Spinal cord (tissue), 10 donors: ENCODE measurements at places on chromosomes 2 and 18. TPM values are rescaled to one million over a fixed set of nuclear protein-coding genes. Genes with fewer than 3 reads are reported as not detected.

- no peak for DNase-seq
Measured at GRCh38 chr2:145184741-145185651, 665.1 kb upstream of the ZEB2 start.

- no peak for DNase-seq
Measured at GRCh38 chr18:35077937-35078336, 36.7 kb downstream of the MAPRE2 start.

The RBKS gene
- total RNA-seq, result 3.8 TPM

The IFIH1 gene
- 9.1 TPM for total RNA-seq

- no peak for DNase-seq
Measured at GRCh38 chr2:3789256-3789655, 85.9 kb downstream of the DCDC2C start.

The VSNL1 gene
- 215 TPM for total RNA-seq

- no peak for DNase-seq
Measured at GRCh38 chr18:43776997-43777396, 499.7 kb upstream of the SYT4 start.

The HOXD8 gene
- total RNA-seq, result 10.5 TPM

The LYG2 gene
- not detected for total RNA-seq

DNA sequence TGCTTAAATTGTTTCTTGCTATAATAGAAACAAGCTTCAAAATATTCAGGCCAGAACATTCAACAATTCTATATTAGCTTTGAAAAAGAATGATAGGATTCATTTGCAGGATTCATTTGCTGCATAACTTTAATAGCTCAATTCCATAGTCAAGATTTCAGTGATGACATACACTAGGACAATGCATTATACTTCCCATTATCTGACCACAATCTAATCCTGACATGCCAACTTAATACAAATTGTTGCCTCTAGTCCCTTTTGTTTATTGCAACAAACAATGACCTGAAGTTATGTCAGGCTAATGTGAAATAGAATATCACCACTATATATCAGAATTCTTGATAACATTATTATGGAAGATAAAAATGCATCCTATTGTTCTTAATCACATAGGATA is 169.4 kb downstream of the DNAH7 start:
- no peak for DNase-seq

- no peak for DNase-seq
Measured at GRCh38 chr2:67576991-67577390, 179.9 kb downstream of the ETAA1 start.

GRCh38 chr2:29589440-29590103 is 331.8 kb downstream of the ALK start:
- no peak for DNase-seq

- DNase-seq, result no peak
Measured at GRCh38 chr2:102337481-102338386, 17.9 kb upstream of the IL18R1 start.

GRCh38 chr2:72940786-72941185 is 23.5 kb downstream of the EMX1 start:
- no peak for DNase-seq

The GPR45 gene
- total RNA-seq, result 0.99 TPM

The MATN3 gene
- total RNA-seq, result 4.1 TPM

DNA sequence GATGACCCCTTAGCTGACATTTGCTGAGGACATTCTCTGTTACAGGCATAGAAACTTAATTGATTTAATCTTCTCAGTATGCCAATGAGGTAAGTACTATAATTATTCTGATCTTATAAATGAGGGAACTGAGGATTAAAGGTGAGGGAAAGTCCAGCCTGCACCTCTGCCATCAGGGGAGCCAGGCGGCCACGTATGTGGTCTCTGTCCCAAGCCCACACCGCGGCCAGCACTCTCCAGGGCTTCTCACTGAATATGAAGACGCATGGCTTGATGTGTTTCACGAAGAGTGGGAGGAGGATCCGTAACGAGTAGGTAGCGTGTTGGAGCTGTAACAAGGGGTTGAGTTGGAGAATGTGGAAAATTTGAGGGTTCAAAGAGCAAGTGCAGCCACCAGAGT is 154.4 kb downstream of the TMEM18 start:
- no peak for DNase-seq

DNA sequence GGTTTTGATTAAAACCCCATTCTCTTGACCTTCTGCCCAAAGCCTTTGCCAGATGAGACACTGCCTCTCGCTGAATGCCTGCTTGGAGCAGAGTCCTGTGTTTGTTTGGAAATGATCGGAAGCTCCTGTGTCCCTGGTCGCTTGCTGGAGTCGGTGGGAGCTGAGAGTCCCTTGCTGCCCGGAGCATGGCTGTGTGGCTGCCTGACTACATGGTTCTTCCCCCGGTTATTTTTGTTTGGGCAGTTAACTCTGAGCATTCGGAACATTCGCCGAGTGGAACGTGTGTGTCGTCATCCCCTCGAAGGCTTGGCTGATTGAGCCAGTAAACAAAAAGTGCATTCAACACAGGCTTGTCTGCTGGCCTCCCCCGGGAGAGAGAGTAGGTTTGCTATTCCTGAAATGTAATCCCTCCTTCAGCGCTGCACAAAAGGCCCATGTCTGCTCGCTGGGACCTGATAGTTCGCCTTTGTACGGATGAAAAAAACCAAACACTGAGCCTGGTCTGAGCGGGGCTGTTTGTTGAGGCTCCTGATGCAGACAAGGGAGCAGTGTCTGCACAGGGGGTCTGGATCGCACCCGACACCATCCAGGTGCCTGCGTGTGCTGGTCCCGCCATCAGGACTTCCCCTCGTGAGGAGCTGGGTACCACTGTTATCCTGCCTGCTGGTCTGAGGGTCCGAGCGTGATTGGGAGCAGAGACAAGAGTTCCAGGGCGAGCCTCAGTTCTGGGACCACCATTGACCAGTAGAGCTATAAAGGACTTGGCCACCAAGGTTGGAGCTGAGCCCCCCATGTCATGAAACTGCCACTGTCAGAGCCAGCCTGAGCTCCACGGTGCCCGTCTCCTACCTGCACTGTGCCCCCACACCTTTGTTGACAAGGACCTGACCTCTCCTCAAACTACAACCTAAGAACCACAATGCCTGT is 83.8 kb downstream of the AGAP1 start:
- DNase-seq, result peak; percentile 92

GRCh38 chr18:23573626-23574431 is 12.5 kb downstream of the NPC1 start:
- DNase-seq, result no peak
